Naive thymus-derived CD4-positive, alpha-beta T cell (primary cell): ENCODE measurements at places on chromosomes 4 and X. TPM values are rescaled to one million over a fixed set of nuclear protein-coding genes. Genes with fewer than 3 reads are reported as not detected.

TNMD gene
- not detected for polyA plus RNA-seq

DNA sequence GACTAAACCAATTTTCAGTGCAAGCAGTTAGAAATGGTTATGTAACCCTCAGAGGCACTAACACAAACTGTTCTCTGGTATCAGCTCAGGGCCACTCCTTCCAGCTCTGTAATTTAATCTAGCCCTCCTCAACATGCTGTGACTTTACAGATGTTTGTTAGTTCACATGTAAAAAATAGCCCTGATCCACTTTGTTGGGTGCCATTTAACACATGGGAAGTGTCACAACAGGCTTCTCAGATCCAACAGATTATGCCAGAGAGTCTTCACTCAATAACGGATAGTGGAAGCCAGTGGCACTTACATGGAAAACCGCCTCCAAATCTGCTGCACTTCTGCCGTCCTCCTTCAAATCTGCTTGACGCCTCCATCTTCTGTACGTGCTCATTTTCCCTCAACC is 51.6 kb downstream of the ATP8A1 start:
- H3K27ac ChIP-seq = no peak overlapping the region
- no peaks in the 10 kb centered on the region for H3K4me1 ChIP-seq
- H3K4me3 ChIP-seq = no peak overlapping the region
- no peaks in the 10 kb centered on the region for H3K27me3 ChIP-seq

DNA sequence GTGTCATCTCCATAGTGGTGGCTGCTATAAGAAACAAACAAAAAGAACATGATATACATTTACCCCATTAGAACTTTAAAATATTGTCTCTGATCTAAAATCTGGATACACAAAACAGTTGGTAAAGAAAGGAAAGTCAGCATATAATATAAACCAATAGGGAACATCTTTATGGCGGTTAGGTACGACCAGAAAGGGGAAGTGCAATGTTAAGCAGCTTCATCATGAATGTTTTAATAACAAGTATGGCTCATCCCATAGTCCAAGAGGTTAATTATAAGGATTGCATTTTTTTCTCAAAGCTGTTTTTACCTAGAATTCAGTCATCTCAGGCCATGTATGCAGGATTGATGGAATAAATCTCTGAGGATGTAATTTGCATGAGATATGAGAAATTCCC is 1869.7 kb downstream of the PCDH7 start:
- H3K36me3 ChIP-seq = no peaks in the 10 kb centered on the region
- no peaks in the 10 kb centered on the region for H3K27me3 ChIP-seq
- H3K4me3 ChIP-seq = no peak overlapping the region
- no peak overlapping the region for H3K27ac ChIP-seq

- H3K36me3 ChIP-seq = no peaks in the 10 kb centered on the region
- no peaks in the 10 kb centered on the region for H3K4me1 ChIP-seq
- DNase-seq = no peak
- H3K27me3 ChIP-seq = no peaks in the 10 kb centered on the region
- no peak overlapping the region for H3K27ac ChIP-seq
Observed at GRCh38 chr4:79184476-79184875, 141.4 kb downstream of the NAA11 start.

- no peaks in the 10 kb centered on the region for H3K27me3 ChIP-seq
- no peak overlapping the region for H3K4me3 ChIP-seq
- H3K4me1 ChIP-seq = no peaks in the 10 kb centered on the region
- no peak for DNase-seq
- H3K36me3 ChIP-seq = no peaks in the 10 kb centered on the region
- H3K27ac ChIP-seq = no peak overlapping the region
Observed at GRCh38 chrX:138756234-138756633, 44.7 kb upstream of the FGF13 start.

GRCh38 chr4:53489279-53489889 is 101.9 kb downstream of the LNX1 start:
- no peaks in the 10 kb centered on the region for H3K4me1 ChIP-seq
- H3K27ac ChIP-seq = no peak overlapping the region
- no peaks in the 10 kb centered on the region for H3K27me3 ChIP-seq
- DNase-seq = no peak
- H3K36me3 ChIP-seq = no peaks in the 10 kb centered on the region

- H3K36me3 ChIP-seq = no peaks in the 10 kb centered on the region
- H3K27me3 ChIP-seq = no peaks in the 10 kb centered on the region
- no peak overlapping the region for H3K27ac ChIP-seq
- H3K4me3 ChIP-seq = no peak overlapping the region
Observed at GRCh38 chr4:54318904-54319303, 89.8 kb downstream of the PDGFRA start.

DNA sequence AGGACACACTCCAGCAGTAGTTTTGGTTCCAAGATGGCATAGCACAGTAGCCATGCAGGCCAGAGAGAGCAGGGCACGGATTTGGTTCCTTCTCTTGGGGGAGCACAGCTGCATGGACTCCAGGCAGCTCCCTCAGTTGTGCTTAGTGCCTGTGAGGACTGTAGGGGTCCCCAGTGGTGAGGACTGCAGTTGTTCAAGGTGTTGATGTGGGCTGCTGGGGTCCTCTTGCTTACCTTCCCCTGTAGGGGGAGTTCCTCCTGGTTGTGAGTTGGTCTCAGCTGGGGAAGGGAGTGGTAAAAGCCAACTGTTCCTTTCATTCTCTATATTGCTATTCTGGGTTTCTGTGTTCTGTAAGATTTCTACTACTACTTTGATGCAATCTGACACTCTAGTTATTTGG is 606.5 kb downstream of the MAGEB5 start:
- no peaks in the 10 kb centered on the region for H3K4me1 ChIP-seq
- no peaks in the 10 kb centered on the region for H3K36me3 ChIP-seq
- no peak for DNase-seq
- H3K4me3 ChIP-seq = no peak overlapping the region
- H3K27ac ChIP-seq = no peak overlapping the region

GRCh38 chr4:15675356-15675755 is 6.3 kb upstream of the FAM200B start:
- H3K27ac ChIP-seq = no peak overlapping the region
- no peaks in the 10 kb centered on the region for H3K4me1 ChIP-seq
- no peaks in the 10 kb centered on the region for H3K36me3 ChIP-seq
- no peaks in the 10 kb centered on the region for H3K27me3 ChIP-seq
- no peak for DNase-seq

DNA sequence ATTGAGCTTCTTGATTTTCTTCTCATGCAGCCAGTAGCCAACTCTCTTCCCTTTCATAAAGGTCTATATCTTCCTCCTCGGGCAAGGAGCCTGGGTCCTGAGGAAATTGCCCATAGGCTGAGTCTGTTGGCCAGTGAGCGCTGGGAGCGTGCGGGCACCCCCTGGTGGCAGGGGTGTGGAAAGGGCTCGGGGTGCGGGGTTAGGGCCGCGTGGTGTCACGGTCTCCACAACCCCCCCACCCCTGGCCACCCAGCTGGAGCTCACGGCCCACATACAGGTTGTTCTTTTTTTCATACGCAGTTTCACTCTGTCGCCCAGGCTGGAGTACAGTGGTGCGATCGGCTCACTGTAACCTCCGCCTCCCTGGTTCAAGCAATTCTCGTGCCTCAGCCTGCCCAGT is 13.1 kb downstream of the RBM10 start:
- H3K36me3 ChIP-seq = no peaks in the 10 kb centered on the region
- no peak overlapping the region for H3K4me3 ChIP-seq
- no peaks in the 10 kb centered on the region for H3K4me1 ChIP-seq
- no peak for DNase-seq

CPZ gene
- polyA plus RNA-seq = not detected

HSFX2 gene
- not detected for polyA plus RNA-seq

GRCh38 chr4:67052814-67053675 is 492.3 kb downstream of the CENPC start:
- H3K27me3 ChIP-seq = no peaks in the 10 kb centered on the region
- H3K27ac ChIP-seq = no peak overlapping the region
- H3K4me1 ChIP-seq = no peaks in the 10 kb centered on the region
- H3K4me3 ChIP-seq = no peak overlapping the region
- no peaks in the 10 kb centered on the region for H3K36me3 ChIP-seq
- no peak for DNase-seq

MAGEB17 gene
- not detected for polyA plus RNA-seq

DNA sequence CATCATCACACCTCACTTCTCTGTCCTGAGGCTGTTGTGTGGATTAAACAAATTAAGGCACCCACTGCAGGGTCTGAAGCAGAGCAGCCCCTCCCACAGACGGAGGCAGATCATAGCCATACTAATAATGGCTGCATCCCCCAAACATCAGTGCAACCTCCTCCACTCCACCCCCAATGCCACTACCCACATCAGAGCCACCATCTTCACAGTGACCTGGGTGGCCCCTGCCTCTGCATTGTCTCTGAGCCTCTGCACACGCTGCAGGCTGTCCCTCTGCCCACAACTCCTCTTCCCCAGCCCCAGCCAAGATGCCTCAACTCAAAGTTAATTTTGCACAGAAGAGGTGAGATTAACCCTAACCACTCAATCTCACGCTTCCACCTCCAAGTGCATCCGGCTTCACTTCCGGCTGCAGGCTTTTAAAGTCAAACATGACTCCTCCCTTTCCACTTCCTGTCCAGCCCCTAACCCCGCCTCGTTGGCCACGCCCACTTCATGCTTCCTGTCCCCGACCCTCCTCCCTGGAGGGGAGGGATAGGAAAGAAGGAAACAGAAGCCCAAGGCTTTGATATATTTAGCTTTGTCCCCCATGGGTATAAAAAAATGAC is 22.7 kb downstream of the JAKMIP1 start:
- H3K4me1 ChIP-seq = peaks cover 63% of the 10 kb centered on the region
- H3K36me3 ChIP-seq = no peaks in the 10 kb centered on the region
- no peak for DNase-seq
- no peaks in the 10 kb centered on the region for H3K27me3 ChIP-seq

DNA sequence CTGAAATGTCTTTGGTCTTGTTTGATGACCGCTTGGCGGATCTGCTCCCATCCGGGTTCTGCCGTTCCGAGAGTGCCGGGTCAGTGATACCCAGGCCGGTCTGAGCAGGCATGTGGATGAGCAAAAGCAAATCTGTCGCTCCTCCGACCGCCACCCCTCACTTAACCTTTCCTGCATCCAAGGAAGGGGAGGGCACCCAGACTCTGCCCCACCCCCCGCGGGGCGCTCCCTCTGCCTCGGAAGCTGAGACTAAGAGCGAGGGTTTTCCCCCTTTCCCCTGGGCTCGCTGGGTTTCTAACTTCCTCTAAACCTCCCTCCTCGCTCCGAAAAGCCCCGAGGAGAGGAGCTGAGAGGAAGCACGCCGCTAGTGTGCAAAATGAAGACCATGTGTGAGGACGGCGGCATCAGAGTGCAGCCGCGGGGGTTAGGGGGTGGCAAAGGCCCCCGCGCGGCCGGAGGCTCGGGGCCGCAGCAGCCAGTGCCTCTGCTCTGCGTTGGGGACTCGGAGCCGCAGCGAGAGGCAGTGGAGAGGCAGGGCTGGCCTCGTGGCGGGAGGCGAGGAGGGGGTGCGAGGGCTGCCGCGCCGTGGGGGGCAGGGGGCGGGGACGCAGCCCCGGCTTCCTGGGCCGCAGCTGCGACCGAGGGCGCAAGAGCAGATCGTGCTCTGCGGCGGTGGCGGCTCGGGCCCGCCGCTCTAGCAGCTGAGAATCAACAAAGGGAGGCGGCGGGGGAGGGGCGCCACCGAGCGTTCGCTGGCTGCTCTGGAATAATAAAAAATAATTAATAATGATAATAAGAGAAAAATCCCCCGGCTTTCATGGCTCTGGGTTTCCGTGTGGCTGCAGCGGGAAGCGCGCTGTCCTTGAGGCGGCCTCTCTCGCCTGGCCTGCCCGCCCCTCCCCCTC is 55.8 kb upstream of the BCOR start:
- H3K36me3 ChIP-seq = no peaks in the 10 kb centered on the region
- no peak for DNase-seq
- peak overlapping the region; percentile 27 for H3K27ac ChIP-seq
- H3K4me3 ChIP-seq = peak overlapping the region; percentile 50

GRCh38 chr4:1216869-1217294 is 32.0 kb downstream of the CTBP1 start:
- peak overlapping the region; percentile 52 for H3K27ac ChIP-seq
- peaks cover 25% of the 10 kb centered on the region for H3K4me1 ChIP-seq
- DNase-seq = peak; percentile 60
- no peaks in the 10 kb centered on the region for H3K36me3 ChIP-seq

CLDN22 gene
- polyA plus RNA-seq = not detected

FIP1L1 gene
- 70.7 TPM for polyA plus RNA-seq

DNA sequence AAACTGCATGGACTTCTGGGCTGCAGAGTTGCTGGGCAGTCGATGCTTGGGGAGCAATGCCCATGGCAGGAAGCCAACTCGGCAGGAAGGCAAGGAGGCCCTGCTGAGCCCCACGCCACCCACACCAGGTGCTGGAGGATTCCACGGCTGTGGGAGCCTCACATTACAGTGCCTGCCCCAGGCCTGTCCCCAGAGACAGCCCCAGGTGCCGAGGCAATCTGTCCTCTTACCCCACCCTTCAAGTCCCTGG is 53.9 kb downstream of the HMX1 start:
- H3K36me3 ChIP-seq = no peaks in the 10 kb centered on the region
- no peaks in the 10 kb centered on the region for H3K27me3 ChIP-seq
- H3K4me3 ChIP-seq = no peak overlapping the region

GSX2 gene
- not detected for polyA plus RNA-seq

DNA sequence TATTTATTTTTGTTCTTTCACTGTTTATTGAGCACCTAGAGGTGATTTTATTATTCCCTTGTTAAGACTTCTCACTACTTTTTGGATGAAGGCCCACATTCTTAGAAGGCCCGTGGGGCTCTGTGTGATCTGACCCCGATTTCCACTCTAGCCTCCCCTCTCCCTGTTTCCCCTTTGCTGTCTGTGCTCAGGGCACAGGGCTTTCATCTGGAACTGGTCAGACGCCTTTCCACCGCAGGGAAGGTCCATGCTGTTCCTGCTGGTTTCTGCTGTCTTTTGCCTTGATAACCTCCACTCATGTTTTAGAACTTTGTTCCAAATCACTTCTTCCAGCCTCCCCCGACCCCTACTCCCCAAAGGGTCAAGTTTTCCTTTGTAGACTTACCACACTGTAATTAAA is 31.3 kb upstream of the ANAPC4 start:
- no peak overlapping the region for H3K4me3 ChIP-seq
- no peak for DNase-seq
- H3K27ac ChIP-seq = no peak overlapping the region
- H3K36me3 ChIP-seq = no peaks in the 10 kb centered on the region

DNA sequence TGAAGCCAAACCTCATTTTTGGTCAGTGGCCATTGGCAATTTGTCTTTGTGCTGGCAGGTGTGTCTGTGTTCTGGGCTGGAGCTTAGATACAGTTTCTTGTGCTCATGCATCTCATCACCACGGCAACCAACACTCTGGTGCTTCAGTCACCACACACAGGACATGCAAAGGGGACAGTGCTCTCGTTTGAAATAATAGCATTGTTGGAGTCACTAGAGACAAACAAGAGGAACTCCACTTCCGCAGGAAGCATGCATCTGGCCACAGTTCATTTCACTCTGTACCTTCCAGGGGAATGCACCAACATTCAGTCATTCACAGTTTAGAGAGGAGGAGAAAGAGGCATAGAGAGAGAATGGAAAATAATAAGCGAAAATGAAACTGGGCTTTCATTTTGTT is 267.4 kb downstream of the ANK2 start:
- no peaks in the 10 kb centered on the region for H3K36me3 ChIP-seq
- H3K27ac ChIP-seq = no peak overlapping the region
- H3K4me1 ChIP-seq = no peaks in the 10 kb centered on the region
- H3K4me3 ChIP-seq = no peak overlapping the region
- H3K27me3 ChIP-seq = no peaks in the 10 kb centered on the region
- DNase-seq = no peak

GRCh38 chrX:55240788-55241340 is 20.7 kb downstream of the PAGE5 start:
- no peak for DNase-seq
- no peaks in the 10 kb centered on the region for H3K36me3 ChIP-seq
- H3K27ac ChIP-seq = no peak overlapping the region
- H3K27me3 ChIP-seq = no peaks in the 10 kb centered on the region

GRCh38 chr4:139851639-139852038 is 186.0 kb downstream of the MGST2 start:
- no peaks in the 10 kb centered on the region for H3K4me1 ChIP-seq
- no peak overlapping the region for H3K4me3 ChIP-seq
- no peak overlapping the region for H3K27ac ChIP-seq
- no peaks in the 10 kb centered on the region for H3K27me3 ChIP-seq
- H3K36me3 ChIP-seq = no peaks in the 10 kb centered on the region
- DNase-seq = no peak
